ENCODE measurements at places on chromosomes 1 and 21.

DNA sequence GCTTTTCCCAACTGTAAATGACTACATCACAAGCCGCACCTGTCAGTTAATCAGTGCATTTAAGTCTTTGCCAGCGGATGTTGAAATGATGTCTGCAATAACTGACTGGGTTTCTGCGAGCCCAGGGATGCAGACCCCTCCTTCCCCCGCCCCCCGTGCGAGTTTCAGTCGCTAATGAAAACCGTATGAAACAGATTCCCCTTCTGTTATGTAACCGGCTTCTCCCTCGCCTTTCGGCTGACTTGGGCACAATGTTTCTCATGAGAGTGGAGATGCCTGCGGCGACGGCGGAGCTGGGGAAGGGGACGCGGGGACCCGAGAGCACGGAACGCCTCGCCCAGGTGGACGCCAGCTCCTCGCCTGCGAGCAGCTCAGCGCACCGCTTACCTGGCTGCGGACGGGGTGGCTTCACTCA, 753 bp downstream of the KCNJ6 start:
- DNase-seq: peak; percentile 74

GRCh38 chr1:96236156-96236739, 485.3 kb upstream of the PTBP2 start:
- DNase-seq: peak; percentile 68

- no peak for DNase-seq
These were observed 21.5 kb downstream of the ADGRB2 start for GRCh38 chr1:31742462-31743212.

DNA sequence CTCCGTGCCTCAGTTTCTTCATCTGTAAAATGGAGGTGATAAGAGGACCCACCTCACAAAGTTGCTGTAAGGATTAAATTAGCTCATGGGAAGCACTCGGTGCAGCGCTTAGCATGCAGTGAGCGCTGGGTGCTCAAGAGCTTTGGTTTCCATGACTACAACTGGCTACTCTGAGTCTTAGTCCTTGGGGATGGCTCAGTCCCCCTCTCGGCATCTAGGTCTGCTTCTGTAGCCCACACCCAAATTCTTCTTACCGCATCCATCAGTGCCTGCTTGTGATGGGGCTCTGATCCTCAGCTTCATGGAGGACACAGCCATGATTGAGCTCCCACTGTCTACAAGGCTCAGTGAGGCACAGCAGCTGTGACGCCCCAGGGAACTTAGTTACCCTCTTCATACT, 159.0 kb downstream of the ACTL8 start:
- no peak for DNase-seq

DNA sequence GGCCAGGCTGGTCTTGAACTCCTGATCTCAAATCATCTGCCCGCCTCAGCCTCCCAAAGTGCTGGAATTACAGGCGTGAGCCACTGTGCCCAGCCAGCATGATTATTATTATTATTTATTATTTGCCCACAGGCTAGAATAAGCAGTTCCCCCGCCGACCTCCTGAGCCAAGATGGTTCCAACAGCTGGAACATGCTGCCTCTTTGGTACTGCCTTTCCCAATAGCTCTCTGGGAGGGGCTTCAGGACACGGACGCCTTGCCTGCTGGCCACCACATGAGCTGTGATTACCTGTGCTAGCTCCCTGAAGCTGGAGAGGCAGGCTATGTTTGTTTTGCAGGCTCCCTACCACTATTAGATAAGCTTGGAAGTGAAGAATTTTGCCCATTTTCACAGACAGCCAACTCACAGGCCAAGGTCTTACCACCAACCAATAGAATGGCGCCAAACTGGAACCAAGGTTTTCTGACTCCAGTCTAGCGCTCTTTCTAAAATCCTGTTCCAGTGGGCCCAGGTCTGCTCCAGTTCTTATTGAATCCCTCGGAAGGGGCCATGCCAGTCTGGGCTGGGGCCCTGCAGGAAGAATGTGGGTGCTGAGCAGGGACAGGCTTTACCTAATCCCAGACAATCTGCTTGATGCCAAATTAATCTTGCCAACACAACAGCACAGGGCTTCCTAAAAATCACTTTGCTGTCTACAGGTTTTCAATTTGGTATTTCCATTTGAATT, 2.1 kb upstream of the GPR61 start:
- DNase-seq: no peak

DNA sequence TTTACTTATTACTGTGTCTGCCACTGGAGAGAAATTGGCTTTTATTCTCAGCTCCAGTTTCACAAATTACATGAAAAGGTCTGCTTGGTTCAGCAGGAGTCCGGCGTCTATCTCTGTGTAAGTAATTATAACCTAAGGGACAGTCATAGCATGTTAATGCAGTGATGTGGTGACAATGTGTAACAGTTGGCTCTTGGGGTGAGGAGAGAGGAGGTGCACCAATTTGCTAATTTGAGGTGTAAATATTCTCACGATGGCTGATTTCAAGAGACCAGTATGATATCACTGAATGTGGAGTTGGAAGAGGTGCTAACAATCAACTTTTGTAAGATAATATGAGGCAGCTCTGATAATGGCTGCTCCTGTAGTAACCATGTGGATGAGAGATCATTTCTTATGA, 86.1 kb downstream of the CTH start:
- no peak for DNase-seq

DNA sequence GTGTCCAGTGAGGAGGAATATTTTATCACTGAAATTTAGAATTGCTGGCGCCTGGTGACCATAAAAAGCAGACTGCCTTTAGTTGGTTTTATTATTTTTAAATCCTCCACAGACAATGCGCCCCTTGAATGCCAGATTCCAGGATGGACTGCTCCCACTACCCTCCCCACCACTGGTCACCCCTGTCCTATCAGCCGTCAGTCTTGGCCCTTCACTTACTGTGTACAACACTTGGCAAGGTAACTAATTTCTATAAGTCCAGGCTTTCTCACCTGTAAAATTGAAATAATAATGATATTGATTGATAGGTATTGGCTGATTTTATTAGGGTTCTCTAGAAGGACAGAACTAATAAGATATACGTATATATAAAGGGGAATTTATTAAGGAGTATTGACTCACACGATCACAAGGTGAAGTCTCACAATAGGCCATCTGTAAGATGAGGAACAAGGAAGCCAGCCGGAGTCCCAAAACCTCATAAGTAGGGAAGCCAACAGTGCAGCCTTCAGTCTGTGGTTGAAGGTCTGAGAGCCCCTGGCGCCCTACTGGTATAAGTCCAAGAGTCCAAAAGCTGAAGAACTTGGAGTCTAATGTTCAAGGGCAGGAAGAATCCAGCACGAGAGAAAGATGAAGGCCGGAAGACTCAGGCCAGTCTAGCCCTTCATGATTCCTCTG, 17.8 kb downstream of the RHEX start:
- no peak for DNase-seq

- DNase-seq: no peak
These were observed 769 bp downstream of the NTPCR start for GRCh38 chr1:232951180-232951579.

- DNase-seq: no peak
These were observed 9.8 kb downstream of the RAP1A start for GRCh38 chr1:111629190-111629954.

DNA sequence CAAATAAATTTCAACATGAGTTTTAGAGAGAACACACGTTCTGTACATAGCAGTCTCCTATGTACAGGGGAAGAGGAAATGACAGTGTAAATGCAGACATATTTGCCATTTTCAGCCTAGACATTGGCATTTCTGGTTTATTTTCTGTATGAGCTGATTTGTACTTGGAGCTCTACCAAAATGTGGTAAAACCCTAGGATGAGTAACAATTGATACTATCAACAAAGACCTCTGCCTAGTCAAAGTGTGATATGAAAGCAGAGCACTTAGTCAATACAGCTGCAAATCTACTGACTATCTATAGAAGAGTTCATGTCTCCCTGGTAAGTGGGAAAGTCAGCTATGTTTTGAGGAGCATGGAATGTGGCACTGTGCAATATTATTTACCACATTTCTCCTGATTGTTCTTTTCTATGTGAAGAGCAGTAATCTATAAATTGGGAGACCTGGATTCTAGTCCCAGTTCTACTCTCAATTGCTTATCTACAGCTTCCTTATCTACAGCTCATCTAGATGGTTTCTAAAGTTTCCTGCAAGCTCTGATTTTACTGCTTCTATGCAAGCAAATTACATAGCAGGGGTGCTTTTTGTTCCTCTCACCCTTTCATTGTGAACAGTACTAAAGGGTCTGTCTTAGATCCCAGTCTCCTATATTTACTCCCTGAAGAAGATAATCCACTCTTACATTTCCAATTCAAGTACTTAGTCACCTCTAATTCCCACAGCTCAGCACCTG, 334.2 kb downstream of the NTNG1 start:
- DNase-seq: no peak

DNA sequence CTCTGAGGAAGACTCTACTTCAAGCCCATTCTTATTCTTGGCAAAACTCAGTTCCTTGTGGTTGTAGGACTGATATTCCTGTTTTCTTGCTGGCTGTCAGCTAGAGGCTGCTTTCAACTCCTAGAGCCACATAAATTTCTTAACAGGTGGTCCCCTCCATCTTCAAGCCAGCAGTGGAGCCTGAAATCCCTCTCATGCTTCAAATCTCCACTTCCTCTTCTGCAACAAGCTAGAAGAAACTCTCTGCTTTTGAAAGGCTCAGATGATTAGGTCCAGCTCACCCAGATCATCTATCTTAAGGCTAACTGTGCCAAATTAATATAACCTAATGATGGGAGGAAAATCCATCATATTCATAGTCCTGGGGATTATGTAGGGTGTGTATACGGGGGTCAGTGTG, 43.2 kb upstream of the CD34 start:
- no peak for DNase-seq

GRCh38 chr1:10108134-10108663, 75.4 kb downstream of the UBE4B start:
- no peak for DNase-seq

DNA sequence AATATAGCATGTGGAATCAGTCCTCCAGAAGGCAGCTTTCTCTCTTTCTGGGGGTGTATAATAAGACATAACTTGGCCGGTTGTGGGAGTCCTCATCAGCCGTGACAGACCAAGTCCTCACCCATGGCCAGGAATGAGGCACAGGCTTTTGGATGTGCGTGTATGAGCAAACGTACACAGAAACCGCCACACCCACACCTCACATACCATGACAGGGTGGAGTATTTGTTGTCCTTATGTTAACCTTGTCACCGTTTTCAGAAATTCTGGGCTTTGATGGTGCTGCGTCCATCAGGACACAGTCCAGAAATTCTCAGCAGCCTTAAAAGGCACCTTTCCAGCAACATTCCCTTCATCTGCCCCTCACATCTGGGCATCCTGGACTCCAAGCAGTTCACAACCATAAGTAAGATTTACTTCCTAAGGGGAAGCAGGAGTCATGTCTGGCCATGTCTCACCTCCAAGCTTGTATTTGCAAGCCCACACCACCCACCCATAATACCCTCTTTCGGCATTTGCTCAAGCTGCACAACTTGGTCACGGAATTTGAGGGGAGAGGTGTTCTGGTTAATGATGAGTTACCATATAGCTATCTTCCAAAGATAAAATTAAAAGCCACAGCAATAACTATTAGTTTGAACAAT, 12.4 kb downstream of the C1orf116 start:
- DNase-seq: no peak

DNA sequence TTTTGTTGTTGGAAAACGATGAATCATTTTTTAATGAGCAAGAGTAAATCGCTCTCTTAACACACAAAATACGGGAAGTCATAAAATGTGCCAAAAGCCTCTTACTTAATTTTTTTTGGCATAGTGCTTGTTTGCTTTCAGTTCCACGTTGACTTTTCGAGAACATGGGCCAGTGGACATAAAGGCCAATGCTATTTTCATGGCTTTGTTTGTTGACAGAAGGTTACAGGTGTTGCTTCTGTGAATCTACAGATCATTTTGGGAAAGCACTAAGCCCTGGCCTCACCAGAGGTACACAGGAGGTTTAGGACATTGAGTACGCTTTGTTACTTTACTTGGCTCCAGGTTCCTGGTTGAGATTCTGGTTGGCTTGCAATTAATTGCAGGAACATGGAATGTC, 199.4 kb upstream of the HMCN1 start:
- DNase-seq: peak; percentile 88

GRCh38 chr1:29452463-29453230, 216.3 kb downstream of the PTPRU start:
- DNase-seq: no peak

GRCh38 chr1:47024141-47024801, 802 bp downstream of the CYP4X1 start:
- peak; percentile 36 for DNase-seq

GRCh38 chr1:232308616-232309015, 321.3 kb downstream of the SIPA1L2 start:
- DNase-seq: no peak

DNA sequence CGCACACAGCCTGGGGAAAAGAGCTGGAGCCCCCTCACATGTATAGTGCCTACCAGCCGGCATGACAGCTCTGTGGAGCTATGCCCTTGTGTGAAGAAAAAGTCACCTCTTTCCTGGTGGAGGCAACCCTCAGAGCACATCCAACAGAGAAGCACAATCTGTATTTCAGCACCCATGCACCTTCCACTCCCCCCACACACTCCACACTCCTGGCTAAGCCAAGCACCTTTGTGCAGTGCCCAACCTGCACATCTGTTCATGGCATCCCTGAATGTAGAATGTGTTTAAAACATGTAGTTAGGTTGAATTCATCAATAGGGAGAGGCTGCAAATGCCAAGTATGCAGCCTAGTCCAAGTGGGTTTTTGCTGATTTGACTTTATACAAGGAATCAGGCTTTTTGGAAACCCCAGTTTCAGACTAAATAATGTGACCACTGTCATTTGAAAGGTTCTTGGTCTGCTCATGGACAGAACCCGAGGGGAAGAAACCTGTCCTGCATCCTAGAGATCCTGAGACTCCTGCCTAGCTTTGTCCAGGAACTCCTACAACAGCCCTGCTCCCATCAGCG, 197.1 kb downstream of the TOMM20 start:
- DNase-seq: no peak

GRCh38 chr21:41611966-41612606, 104.1 kb upstream of the TMPRSS2 start:
- DNase-seq: peak; percentile 59

DNA sequence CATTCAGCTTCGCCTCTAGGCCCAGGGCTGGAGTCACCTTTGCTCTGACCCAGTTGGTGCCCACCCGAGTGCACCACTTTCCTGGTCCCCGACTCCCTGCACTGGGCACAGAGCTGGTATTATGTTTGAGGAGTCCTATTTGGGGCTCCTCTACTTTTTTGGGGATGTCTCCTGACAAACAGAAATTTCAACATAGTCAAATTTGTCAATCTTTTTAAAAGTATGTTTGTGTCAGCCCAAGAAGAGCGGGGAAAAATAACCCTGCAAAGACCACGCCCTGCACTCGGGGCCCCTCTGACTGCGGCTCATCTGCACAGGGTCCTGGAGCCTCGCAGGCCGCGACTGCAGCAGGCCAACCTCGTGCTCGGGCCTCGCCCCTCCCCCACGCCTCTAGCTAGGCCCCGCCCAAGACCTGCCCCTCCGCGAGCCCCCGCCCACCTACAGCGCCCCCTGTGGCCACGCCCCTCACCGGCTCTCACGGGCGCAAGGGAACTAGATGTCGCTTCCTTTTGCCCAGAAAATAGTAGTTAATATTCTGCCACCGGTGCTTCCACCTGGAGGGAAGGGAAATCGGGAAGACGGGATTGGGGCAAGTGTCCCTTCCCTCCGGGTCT, 11.4 kb downstream of the FAM229A start:
- DNase-seq: no peak

GRCh38 chr21:40846103-40846502, 855 bp downstream of the DSCAM start:
- DNase-seq: peak; percentile 67

Measured in NCI-H1105 treated with DMSO at 0.1 percent for 48 hours (cell line).